ENCODE measurements at places on chromosomes 4 and X.

DNA sequence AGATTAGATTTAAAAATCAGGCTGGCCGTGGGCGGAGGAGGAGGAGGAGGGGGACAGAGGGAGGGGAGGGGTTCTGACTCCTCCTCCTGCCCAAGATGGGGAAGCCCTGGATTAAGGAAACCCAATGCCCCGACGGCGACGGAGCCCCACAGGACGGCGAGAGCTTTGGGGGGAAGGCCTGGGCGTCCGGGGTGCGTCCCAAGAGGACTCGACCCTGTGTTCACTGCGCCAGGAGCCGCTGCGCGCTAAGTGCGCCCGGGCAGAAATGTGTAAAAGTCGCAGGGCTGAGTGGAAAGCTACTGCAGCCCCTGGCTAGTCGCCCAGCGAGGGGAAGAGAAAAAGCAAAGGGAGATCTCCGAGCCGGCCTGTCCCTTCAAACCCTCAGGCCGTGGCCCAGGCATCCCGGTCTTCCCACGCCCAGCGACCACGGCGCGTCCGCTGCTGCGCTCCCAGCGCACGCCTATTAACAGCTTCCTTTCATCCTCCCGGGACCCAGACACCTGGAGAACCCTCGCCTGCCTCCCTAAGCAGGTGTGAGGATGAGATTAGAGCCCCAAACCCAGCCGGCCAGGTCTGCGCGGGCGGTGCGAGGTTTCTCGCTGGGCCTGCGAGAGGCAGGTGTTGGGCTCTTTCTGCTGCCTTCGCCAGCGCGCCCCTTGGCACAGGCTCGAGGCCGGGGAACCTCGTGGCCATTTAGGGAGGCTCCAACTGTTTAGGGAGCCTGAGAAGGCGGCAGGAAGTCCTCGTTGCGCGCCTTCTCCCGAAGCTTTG, 1.4 kb upstream of the RPS6KA3 start:
- DNase-seq = peak; percentile 20

DNA sequence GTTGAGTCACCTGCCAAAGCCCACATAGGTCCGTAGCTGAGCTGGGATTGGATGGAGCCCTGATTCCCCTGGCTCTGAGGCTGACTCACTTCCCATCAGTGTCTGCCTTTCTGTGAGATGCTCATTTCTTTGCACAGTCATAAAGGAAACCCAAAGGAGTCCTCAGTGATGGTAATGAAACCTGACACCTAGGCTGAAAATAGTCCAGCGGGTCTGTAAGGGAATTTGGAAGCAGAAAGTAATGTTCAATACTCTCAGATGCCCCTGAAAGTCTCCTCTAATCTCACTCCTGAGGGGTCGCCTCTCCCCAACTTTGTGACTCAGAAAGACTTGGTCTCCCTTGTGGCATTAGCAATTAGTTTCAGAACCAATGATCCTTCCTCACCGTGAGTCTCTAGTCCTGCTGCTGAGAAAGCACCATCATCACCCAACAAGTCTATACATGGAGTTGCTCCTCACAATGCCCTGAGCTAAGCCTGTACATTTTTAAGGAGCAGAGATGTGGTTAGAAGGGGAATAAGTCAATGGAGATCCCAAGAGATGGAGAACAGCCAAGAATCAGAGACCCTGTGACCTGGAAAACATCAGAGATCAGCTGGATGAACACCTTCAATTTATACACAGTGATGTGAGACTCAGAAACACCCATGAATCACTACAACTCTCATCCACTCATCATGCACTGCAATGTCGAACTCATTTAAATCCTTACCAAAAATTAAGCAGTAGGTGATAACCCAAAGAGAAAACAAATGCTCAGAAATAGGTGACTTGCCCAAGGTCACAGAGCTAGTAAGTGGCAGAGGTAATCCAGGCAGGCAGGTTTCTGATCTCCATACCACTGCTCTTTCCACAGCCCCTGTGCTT, 219.0 kb upstream of the CPEB2 start:
- DNase-seq = no peak

DNA sequence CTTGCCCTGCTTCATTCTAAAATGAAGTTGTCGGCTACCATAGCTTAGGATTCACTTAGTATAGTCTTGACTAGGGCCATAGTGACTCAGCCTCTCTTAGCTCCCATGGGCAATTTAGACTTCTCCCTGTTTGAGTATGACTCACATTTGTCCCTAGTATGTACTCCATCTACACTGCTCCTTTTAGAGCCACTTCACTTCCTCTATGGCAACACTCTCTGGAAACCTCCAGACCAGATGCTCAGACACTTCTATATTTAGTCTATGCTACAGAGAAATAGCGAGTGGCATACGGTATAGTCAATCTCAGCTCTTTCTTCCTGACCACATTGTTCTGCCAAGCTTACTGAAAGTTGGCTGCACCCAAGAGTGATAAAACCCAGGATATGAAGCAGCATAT, 11.2 kb downstream of the MEPE start:
- DNase-seq = no peak

GRCh38 chr4:41514766-41515481, 23.0 kb upstream of the LIMCH1 start:
- no peak for DNase-seq

GRCh38 chrX:149510386-149510785, 5.3 kb upstream of the IDS start:
- no peak for DNase-seq

DNA sequence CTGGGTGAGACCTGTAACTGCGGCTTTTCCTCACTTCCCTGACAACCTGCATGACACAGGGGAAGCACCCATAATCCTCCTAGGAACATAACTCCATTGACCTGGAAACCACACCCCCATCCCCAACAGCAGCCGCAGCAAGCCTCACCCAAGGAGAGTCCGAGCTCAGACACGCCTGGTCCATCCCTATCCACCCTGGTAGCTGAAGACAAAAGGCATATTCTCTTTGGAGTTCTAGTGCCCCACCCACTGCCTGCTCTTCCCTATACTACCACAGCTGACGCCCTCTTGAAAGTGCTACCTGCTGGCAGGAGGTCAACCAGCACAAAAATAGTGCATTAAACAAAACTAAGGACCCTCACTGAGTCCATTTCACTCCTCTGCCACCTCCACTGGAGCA, 1080.9 kb upstream of the IGFBP7 start:
- DNase-seq = no peak

GRCh38 chrX:45775468-45775867, 574.8 kb upstream of the DIPK2B start:
- DNase-seq = no peak
